ENCODE measurements at places on chromosomes 1 and 21.

DNA sequence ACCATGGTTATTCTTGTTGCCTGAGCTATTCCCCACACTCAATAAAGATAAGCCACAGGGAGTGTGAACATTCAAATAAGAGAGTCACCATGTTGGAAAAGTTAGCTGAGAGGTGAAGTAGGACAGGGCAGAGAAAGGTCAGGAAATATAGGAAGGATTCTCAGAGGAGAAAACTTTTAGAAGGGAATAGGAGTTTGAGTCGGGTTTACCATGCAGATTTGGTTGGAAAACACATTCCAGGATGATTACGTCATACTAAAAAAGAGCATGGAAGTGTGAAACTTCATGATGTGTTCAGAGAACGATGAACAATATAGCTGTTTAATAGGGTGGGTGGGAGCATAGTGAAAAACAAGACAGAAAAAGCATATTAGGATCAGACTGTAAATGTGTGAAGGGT is 1125.3 kb upstream of the ADGRL2 start:
- DNase-seq = no peak

- peak; percentile 31 for DNase-seq
Observed at GRCh38 chr1:172054172-172054571, 212.9 kb downstream of the DNM3 start.

DNA sequence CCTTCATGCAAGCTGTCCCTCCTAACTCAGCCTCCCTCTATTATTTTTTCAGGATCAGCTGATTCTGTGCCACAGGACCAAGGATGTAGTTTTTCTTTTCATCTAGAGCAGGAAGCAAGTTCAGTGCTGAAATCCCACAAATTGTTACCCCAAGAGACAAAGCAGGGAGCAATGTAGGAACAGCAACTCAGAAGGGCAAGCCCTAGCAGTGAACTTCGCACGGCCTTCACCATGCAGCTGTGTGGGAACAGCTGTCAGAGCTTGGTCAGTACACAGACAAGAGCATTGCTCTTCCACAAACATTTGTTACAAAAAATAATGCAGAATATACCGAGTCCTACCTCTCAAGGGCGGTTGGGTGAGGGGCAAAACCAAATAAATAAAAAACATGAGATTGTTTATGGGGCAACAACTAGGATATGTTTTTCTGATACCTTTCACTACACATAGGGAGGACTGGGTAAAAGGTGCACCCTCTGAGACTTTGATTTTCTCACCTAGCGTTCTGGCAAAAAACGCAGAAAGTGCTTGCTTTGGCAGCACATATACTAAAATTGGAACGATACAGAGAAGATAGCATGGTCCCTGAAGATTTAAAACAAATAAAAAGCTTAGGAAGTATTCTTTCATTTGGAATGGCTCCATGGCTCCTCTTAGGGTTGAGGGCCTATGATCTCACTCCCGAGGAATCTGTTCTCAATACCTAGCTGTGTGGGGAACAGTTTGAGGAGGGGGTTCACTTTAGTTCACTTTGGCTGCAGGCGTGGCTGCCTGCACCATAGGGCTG is 37.1 kb upstream of the ANGPTL7 start:
- DNase-seq = no peak

GRCh38 chr1:6096243-6097116 is 50.8 kb downstream of the KCNAB2 start:
- no peak for DNase-seq

DNA sequence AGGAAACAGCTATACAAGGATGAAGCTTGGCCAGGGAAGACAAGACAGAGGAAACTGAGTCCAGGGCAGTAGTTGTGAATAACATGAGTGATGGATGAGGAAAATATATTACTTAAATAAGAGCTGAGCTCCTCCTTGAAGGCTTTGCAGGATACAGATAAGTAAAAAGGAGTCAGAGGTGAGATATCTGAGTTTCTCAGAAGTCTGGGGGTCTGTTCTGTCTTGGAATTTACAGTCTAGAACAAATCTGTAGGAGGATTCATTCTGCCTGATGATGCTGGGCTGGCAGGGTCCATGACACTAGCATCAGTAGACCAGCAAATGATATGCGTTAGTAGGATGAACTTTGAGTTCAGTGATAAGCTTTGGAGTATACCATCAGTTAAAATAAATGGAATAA is 266.1 kb upstream of the POGK start:
- no peak for DNase-seq

GRCh38 chr1:208127792-208128529 is 116.2 kb downstream of the PLXNA2 start:
- DNase-seq = no peak

GRCh38 chr1:3501856-3502640 is 47.6 kb downstream of the ARHGEF16 start:
- no peak for DNase-seq

All from NCI-H2171 (cell line).